Left ventricle myocardium inferior (tissue), 1 donor: ENCODE measurements at places on chromosomes 7 and 10.
A peak's percentile ranks its signal among the peaks of the same experiment; 100 is the strongest.

- DNase-seq, result no peak
Measured at GRCh38 chr10:46287846-46288477, 1.2 kb downstream of the ANTXRL start.

- no peak for DNase-seq
Measured at GRCh38 chr7:112272921-112273561, 66.5 kb downstream of the ZNF277 start.

- DNase-seq, result no peak
Measured at GRCh38 chr7:64888561-64888900, 14.5 kb upstream of the ZNF273 start.

DNA sequence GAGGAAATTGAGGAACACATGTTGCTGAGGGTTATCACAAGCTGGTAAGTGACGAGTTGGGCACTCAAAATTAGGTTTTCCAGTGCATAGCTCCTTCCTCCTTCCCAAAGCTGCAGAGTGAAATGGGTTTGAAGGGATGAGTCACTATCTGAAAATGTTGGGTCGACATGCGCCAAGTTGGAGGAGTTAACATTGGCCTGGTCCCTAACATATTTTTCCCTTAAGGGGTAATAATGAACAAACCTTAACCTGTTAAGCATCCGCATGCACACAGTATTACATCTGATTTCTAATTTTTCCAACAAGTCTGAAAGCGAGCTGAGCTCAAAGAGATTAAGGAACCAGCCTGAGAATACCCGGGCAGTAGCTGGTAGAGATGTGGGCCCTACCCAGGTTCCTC, 20.7 kb upstream of the TECTB start:
- no peak for DNase-seq

- peak; percentile 53 for DNase-seq
Measured at GRCh38 chr7:216360-217300, 24.3 kb downstream of the FAM20C start.

DNA sequence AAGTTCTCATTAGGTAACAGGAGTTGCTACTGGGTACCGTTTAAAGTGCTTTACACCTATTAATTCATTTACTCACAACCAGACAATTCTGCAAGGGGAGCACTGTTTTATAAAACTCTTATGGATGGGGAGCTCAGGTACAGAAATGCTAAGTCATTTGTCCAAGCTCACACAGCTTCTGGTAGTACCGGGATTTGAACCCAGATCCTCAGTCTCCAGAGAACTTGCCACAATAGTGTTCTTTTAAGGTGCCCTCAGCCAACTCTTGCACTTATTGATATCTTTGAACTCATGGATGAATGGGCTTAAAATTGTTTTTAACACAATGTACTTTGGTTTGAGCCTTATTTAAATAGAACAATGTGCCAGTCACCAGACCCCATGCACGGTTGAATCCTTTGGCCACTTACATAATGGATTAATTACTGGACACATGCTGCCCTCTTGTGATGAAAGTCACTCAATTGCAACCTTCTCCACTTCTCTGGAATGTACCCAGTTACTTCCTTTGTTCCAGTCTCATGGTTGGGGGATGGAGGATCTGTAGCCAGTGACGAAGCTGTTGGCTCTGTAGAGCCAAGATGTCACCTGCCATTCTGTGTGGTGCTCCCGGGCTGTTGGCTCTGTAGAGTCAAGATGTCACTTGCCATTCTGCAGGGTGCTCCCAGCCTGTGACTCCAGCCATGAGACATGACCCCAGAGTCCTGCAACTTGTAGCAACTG, 65.6 kb downstream of the NOD1 start:
- no peak for DNase-seq

- DNase-seq, result no peak
Measured at GRCh38 chr7:114943530-114943929, 21.6 kb downstream of the MDFIC start.

DNA sequence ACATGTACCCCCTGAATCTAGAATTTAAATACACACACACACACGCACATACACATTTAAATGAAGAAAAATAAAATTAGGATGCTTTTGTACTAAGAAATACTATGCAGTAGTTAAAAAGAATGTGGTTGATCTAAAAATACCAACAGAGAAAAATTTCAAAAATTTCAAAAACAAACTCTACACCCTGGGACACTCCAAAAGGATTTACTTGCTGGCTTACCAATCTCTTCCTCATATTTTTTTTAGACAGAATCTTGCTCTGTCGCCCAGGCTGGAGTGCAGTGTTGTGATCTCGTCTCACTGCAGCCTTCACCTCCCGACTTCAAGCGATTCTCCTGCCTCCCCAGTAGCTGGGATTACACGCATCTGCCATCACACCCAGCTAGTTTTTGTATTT, 80.9 kb downstream of the HIP1 start:
- DNase-seq, result no peak

GRCh38 chr10:5491477-5491876, 7.9 kb downstream of the CALML5 start:
- no peak for DNase-seq

- DNase-seq, result no peak
Measured at GRCh38 chr7:130381468-130382312, 1.4 kb downstream of the CPA1 start.
